ENCODE measurements at places on chromosomes 3 and 15. TPM values are rescaled to one million over a fixed set of nuclear protein-coding genes. Genes with fewer than 3 reads are reported as not detected.

LARP6 gene
- total RNA-seq, result 65.8 TPM

GRIP2 gene
- total RNA-seq, result not detected

ST8SIA2 gene
- total RNA-seq, result not detected

NTRK3 gene
- total RNA-seq, result 2.0 TPM

MCF2L2 gene
- 1.1 TPM for total RNA-seq

AADACL2 gene
- total RNA-seq, result not detected

DPPA2 gene
- total RNA-seq, result not detected

ATP13A5 gene
- total RNA-seq, result not detected

SAMD7 gene
- total RNA-seq, result not detected

PXYLP1 gene
- total RNA-seq, result 7.2 TPM

GUCA1C gene
- total RNA-seq, result not detected

FAN1 gene
- total RNA-seq, result 10.6 TPM

GRK7 gene
- not detected for total RNA-seq

DOCK3 gene
- 0.05 TPM for total RNA-seq

FRMD4B gene
- 4.1 TPM for total RNA-seq

PRSS50 gene
- not detected for total RNA-seq

P2RY12 gene
- 1.4 TPM for total RNA-seq

SNX33 gene
- total RNA-seq, result 20.3 TPM

SCG3 gene
- 0.05 TPM for total RNA-seq

IL20RB gene
- 0.44 TPM for total RNA-seq

HHATL gene
- not detected for total RNA-seq
